ENCODE measurements at places on chromosomes 13 and 19. TPM values are rescaled to one million over a fixed set of nuclear protein-coding genes. Genes with fewer than 3 reads are reported as not detected.

- no peak for DNase-seq
Measured at GRCh38 chr19:55454787-55455243, 6.6 kb downstream of the ISOC2 start.

DNA sequence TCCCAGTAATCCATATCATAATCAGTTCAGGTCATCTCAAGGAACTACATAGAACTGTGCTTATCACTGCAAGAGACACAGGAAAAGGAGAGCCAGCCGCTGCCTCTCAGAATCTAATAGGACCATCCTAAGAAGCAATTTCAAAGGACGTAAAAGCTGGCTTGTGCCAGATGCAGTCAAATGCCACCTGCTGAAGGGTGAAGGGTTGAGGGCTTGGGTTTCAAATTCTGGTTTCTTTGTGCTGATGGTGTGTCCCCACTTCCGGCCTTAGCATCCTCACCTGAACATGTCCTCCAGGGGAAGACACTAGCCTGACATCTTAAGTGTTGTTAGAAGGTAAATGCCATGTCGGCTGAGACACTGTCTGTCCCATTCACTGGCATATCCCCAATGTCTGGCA lies 477.1 kb upstream of the TSHZ3 start:
- no peak for DNase-seq

GRCh38 chr13:68713394-68713793 lies 1394.2 kb upstream of the ATXN8OS start:
- DNase-seq, result no peak

GRCh38 chr19:57053401-57053800 lies 66.4 kb upstream of the USP29 start:
- DNase-seq, result no peak

DNA sequence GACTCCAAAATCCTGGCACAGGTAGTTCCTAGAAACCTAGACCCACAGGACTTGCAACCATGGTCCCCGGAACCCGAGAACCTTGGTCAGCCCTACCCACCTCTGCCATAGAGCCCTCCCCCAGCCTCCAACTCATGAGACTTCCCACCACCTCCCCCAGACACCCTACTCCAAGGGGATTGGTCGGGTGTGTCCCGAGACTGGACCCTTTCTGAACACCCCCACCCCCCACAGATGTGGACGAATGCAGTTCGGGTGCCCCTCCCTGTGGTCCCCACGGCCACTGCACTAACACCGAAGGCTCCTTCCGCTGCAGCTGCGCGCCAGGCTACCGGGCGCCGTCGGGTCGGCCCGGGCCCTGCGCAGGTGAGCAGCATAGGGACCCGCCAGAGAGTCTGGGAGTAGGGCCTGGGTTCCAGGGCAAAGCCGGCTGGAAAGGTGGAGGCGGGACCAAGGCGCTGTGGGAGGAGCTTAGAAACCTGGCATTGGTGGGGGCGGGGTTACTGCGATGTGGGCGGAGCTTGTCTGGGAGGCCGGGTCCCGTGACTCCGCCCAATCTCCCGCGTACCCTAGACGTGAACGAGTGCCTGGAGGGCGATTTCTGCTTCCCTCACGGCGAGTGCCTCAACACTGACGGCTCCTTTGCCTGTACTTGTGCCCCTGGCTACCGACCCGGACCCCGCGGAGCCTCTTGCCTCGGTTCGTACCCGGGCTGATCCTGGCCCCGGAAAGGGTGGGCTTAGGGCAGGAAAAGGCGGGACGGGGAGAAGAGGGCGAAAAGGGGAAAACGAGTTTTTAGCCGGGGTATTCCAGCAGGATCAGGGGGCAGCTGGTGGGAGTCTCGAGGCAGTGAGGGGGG lies 11.9 kb downstream of the LTBP4 start:
- DNase-seq, result peak; percentile 64

DNA sequence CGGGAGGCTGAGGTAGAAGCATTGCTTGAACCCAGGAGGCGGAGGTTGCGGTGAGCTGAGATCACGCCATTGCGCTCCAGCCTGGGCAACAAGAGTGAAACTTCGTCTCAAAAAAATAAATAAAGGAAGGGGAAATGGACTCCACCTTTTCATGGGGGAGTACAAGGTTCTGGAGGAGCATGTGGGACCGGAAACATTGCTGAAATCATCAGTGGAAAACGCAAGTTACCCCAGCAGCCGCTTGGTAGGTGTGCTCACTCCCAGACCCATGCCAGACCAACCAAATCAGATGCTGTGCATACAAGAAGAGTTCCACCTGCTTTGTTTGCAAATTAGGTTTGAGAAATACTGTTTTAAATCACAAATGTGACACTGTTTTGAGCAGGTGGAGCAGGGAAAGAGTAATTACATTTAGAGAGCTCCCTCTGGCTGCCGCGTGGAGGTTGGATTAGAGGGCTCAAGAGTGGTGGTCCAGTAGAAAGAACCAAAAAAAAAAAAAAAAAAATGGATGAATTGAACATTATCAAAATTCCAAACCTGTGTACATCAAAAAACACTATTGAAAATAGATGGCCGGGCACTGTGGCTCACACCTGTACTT lies 4.9 kb downstream of the ERICH4 start:
- DNase-seq, result no peak

DNA sequence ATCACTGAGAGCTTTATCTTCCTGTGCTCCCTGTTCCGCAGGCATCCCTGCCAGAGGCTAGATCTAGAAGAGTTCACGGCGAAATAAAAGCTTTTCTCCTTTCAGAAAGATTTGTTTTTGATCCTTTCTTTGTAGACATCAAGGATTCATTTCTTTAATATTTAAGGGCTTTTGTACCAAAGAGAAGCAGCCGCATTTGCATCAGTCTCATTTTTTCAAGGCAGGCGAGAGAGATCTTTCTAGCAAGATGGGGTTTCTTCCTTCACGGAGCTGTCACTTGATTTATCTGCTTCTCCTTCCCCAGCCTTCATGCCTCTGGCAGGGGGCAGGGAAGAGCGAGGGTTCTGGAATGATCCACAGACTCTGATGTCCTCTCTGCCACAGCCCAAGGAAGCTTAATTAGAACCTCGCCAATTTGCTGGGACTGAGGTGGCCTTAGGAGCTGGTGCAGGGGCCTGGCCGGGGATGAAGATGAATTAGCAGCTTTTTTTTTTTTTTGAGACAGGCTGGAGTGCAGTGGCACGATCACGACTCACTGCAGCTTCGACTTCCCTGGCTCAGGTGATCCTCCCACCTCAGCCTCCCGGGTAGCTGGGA lies 40.0 kb downstream of the PIN1 start:
- DNase-seq, result no peak

DNA sequence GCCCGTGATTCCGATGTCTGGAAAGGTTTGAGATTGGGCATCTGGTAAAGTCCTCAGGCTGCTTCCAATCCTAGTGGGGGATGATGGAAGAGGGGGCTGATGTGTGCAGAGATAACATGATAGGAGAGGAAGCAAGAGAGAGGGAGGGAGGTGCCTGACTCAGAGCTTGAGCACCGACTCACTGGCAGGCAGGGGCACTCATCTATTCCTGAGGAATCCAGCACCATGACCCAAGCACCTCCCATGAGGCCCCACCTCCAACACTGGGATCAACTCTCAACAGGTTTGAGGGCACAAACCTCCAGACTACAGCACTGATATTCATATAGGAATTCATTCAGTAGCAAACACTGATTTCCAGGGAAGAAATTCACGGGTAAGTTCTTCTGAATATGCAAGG lies 5.6 kb upstream of the SIGLEC9 start:
- no peak for DNase-seq

DNA sequence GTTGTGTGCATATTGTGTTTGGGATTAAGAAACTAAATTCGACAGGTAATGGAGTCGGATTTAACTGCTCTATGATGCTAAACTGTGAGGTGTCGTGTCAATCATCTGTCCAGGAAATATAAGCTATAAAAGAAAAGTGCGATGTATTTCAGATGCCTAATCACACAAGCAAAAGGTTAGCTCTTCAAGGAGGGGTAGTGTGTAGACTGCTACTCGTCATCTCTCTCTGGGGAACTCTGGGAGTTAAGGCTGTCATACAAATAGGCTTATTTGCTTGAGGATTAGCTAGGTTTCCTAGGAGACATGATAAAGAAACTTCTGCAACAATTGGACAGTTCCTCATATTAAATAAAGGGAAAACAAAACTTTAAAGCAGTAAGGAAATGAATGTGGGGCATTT lies 462.1 kb downstream of the OLFM4 start:
- no peak for DNase-seq

GRCh38 chr19:3154957-3155736 lies 19.3 kb downstream of the GNA15 start:
- DNase-seq, result peak; percentile 86

DNA sequence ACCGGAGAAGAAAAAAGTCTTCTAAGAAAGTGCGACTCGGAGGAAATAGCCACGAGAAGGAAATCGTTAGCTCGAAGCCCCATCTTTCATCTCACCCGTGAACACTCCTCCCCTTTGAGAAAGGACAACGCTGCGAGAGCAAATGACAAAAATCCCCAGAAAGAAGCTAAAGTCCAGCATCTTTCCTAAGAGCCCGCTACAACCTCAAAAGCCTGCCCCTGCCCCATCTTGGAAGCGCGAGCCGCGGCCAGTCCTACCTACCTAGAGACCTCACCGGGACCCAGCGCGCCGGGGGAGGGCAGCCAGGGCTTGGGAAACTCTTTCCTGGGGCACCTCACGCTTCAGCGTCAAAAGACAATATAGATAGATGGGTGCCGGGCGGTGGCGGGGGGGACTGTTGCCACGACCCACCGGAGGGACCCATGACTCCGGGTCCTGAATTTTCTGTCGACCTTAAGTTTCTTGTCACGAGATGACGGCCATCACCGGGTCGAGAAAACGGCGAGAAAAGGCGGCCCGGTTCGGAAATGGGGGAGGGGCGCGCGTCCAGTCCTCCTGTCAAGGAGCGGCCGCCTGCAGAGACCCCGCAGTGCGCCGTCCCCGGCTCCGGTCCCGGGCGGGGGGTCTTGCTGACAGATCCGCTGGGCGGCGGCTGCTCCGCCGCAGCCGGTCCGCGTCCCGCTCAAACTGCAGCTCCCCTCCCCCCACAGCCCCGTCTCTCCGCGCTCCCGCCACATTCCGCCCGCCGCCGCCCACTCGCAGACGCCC lies 65.9 kb downstream of the KCNRG start:
- peak; percentile 56 for DNase-seq

DNA sequence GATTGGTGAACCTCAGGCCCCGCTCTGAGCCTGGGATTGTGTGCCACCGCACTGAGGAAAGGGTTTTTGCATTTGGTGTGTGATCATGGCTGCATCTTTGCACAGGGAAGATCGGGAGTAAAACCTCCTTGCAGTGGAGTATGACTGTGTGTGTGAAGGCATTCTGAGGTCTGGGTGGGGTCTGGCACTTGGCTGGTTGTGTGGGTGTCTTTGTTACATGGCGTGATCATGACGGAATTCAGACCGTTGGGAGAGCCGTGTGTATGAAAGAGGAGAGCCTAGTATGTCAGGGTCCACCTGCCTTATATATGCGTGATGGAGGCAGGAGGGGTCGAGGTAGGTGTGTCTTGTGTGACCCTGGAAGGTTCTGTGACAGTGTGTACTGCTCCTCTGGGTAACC lies 740 bp upstream of the BEST2 start:
- DNase-seq, result no peak

DNA sequence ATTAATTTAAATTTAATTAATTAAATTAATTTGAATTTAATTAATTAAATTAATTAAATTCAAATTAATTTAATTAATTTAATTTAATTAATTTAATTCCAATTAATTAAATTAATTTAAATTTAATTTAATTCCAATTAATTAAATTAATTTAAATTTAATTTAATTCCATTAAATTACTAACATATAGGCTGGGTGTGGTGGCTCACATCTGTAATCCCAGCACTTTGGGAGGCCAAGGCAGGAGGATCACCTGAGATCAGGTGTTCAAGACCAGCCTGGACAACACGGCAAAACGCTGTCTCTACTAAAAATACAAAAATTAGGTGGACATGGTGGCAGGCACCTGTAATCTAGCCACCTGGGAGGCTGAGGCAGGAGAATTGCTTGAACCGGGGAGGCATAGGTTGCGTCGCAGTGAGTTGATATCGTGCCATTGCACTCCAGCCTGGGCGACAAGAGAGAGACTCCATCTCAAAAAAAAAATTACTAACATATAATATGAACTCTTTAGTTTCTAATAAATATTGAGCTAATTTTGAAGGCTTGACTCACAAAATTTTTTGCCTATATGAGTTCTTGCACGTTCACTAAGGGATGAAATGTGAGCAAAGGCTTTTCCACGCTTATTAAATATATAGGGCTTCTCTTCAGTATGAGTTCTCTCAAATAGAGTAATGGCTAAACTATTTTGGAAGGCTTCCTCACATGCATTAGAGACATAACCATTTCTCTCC lies 9.0 kb upstream of the USP29 start:
- DNase-seq, result no peak

GRCh38 chr13:48318377-48318811 lies 14.8 kb downstream of the RB1 start:
- DNase-seq, result peak; percentile 64

DNA sequence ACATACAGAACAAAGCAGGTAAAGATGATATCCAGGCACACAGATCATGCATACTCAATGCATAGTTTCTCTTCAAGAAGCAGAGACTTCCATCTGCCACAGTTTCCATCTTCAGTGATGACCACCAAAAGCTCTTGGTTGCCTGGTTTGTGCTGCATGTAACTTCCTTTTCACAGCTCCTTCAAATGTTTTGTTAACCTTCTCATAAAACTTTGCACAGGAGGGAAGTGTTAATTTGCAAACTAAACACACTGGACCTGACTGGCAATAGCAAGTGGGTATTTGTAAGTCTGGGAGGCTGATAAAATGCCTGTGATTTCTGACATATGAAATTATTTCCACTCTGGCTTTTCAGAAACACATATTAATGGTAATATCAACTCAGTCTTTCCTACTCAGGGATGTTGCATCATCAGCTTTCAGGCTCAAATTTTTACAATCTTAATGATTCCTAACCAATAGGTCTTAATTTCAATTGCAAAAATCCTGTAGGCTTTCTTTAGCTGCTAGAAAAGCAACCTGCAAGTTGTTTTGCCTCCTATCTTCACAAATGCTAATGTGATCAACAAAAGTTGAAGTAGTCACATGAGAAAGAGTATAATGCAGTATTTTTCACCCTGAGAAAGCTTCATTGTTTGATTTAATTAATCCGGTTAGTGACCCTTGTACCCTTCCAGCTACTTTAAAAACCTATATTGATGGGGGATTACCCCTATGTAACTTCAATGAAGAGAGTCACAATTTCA lies 575.6 kb downstream of the DIAPH3 start:
- no peak for DNase-seq

- no peak for DNase-seq
Measured at GRCh38 chr13:34657716-34658115, 284.4 kb upstream of the NBEA start.

GRCh38 chr19:9945319-9945966 lies 9.1 kb upstream of the OLFM2 start:
- peak; percentile 86 for DNase-seq

CEBPA gene
- 7.3 TPM for total RNA-seq

ZMYM5 gene
- total RNA-seq, result 10.2 TPM

ACTN4 gene
- 154 TPM for total RNA-seq

NOTCH3 gene
- total RNA-seq, result 71.7 TPM

ZNF527 gene
- 6.7 TPM for total RNA-seq

SIGLECL1 gene
- not detected for total RNA-seq

SLC15A1 gene
- not detected for total RNA-seq

F2RL3 gene
- total RNA-seq, result 0.16 TPM

VSTM2B gene
- not detected for total RNA-seq

SRRM5 gene
- 0.18 TPM for total RNA-seq

DAND5 gene
- total RNA-seq, result 13.6 TPM

KLK14 gene
- not detected for total RNA-seq

MIA gene
- total RNA-seq, result 0.72 TPM

ZFP36 gene
- 145 TPM for total RNA-seq

MBD3L2 gene
- total RNA-seq, result not detected

CD209 gene
- 2.9 TPM for total RNA-seq

CAMSAP3 gene
- total RNA-seq, result 0.72 TPM
